ENCODE measurements at places on chromosomes 12 and 14. TPM values are rescaled to one million over a fixed set of nuclear protein-coding genes. Genes with fewer than 3 reads are reported as not detected.

The SLC25A21 gene
- total RNA-seq, result 1.6 TPM

The KRT77 gene
- not detected for total RNA-seq

The CPNE8 gene
- 14.8 TPM for total RNA-seq

The LMO3 gene
- 8.1 TPM for total RNA-seq

The GDF3 gene
- total RNA-seq, result not detected

The SSPN gene
- 64.4 TPM for total RNA-seq

The ERBB3 gene
- 228 TPM for total RNA-seq

The VWF gene
- 97.3 TPM for total RNA-seq

The OR11H7 gene
- total RNA-seq, result not detected

The PLBD1 gene
- 41.9 TPM for total RNA-seq

- no peak for DNase-seq
These were observed 68.4 kb upstream of the FAM222A start for GRCh38 chr12:109645194-109645593.

- DNase-seq, result peak; percentile 66
These were observed 144.2 kb downstream of the PLEKHA5 start for GRCh38 chr12:19273482-19274330.

DNA sequence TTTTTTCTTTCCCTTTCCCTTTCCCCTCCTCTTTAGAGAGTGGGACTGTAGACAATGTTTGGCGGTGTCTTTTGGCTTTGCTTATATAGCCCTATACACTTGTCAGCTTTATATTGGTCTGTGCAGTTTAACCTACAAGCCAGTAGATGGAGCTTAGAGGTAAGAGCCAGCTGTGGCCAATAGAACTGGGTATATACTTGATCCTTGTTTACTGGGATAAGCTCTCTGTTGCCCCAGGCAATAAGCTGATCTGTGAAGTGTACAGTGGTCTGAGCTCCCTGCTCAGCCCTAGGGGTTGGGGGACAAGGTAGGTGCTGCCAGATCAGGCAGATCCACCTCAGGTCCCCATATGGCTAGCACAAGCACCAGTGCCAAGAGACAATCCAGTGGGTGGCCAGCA lies 434.1 kb downstream of the NOVA1 start:
- DNase-seq, result no peak

DNA sequence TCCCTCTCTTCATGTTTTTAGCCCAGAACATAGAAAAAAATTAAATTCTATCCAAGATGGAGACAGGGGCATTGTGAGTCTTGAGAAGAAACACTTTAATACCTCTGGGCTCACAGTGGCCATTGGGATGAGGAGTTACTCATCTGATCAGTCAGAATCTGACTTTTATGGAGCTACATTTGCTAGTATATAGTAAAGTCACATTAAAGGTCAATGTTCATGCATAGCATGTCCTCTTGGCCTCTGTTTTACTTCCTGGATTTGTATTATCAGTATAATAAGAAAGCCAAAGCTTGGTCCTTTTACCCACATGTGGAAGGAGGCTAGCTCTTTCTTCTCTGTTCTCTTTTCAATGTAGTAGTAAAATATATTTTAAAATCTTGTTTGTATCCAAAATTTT lies 93.6 kb upstream of the CNOT2 start:
- DNase-seq, result no peak

- no peak for DNase-seq
These were observed 48.0 kb downstream of the BDKRB1 start for GRCh38 chr14:96303981-96304380.

DNA sequence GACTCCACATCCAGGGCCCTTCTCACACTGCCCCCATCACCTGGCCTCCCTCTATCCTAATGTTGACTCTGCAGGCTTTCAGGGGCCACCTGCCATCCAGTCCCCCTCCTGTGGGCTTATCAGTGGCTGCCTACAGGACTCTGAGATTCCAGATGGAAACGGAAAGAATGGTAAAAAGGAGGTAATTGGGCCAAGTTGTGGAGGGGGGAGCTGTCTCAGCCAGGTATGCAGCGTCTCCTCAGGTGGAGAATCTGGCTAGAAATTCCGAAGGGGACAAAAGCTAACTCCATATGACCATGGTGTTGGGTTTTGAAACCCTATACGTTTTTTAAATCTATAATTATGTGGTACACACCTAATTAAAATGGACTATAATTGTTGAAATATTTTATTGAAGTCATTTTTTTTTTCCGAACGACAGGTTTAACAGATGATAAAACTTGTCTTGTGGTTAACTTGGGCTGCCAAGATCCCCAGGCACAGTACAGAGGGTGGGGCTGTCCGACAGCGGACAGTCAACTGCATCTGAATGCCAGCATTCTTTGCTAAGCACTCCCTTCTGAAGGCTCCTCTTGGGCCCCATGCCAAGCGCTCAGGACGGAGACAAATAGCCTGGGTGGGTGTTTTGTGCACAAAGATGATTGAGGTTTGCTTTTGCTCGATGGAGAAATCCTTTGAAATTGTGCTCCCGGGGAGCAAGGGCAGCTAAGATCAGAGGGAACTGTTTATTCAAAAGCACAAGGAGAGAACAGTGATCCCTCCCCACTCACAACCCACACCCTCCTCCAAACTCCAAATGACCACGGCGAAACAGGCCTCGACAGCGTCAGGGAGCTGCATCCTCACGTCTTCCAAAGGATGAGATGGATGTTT lies 365.6 kb downstream of the BCL11B start:
- peak; percentile 61 for DNase-seq

DNA sequence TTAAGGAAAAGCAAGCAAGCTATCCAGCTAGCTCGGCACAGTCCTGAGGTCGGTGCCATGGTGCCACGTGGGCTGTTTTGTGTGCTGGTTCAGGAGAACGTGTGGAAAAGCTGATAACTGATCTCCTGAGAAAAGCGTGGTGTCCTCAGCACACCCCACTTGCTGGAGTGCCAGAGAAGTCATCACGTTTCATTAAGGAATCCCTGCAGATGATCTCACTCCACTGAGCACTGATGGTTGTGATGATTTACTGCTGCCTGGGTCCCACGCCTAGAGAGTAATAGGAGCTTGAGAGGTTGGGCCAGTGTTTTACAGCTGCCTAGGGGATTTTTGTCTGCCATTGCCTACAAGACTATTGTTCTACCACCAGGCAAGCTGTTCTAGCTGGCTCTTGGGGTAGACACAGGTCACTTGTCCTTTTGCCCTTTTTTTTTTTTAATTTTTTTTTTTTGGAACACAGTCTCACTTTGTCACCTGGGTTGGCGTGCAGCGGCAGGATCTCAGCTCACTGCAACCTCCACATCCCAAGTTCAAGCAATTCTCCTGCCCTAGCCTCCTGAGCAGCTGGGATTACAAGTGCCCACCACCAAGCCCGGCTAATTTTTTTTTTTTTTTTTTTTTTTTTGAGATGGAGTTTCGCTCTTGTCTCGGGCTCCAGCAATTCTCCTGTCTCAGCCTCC lies 42.3 kb upstream of the EVL start:
- DNase-seq, result no peak

DNA sequence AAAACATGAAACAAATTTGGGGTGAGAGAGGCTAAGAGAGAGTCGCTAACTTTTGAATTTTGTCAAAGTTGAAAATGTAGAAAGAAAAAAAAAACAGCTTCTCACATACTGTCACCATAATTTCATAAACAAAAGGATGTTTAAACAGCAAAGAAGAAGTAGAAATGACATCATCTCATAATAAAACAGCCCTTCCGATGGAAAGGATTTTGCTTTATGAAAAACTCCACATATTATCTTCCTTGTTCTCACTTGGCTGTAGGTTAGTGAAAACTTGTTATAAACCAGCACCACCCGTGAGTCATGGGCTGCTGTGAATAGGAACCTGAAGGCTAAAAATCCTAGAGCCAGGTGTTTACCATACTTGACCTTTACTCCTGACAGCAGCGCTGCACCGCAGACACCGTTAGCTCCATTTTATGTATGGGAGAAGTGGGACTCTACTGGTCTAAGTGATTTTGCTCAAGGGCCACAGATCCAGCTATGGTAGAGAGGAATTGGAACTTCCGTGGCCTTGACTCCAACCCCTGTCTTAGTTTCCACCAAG lies 63.0 kb upstream of the VRK1 start:
- no peak for DNase-seq

DNA sequence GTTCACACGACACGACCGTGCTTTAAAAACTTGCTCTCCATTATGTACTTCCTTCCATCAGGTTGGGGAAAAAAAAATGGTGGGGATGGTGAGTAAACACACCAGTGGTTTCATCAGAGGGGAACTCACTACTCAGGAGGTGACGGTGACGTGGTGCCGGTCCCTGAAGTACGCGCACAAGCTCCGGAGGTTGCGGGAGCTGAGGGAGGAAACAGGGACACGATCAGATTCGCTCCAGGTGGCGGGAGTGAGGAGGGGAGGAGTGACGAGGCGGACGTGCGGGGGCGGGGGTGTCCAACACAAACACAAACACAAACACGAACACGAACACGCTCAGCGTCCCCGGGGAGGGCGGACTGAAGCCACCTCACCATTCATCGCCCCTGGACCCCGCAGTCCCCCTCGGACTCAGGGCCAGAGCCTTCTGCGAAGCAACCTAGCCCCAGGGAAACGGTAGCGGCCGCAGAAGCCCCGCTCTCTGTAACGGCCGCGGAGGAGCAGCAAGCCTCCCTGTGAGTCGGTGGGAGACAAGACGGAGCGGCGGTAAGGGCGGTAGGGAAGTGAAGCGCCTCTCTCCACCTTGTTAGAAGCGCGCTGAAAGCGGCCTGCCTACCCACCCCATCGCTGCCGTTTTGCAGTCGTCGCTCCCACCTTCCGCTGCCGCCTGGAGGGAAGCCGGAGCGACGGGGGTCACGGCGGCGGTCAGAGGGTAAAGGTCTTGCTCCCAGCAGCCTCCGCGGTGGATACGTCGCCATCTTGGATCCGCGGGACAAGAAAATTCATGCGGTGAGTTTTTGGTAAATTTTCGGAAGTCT lies at the start of gene CNOT2:
TSS of gene CNOT2 (plus strand) at position 739 of the 815 bp plus-strand sequence. CDS start 34,794 bp downstream, outside the sequence.
- DNase-seq, result peak; percentile 92

GRCh38 chr12:65640489-65640901 lies 183.8 kb upstream of the HMGA2 start:
- no peak for DNase-seq

DNA sequence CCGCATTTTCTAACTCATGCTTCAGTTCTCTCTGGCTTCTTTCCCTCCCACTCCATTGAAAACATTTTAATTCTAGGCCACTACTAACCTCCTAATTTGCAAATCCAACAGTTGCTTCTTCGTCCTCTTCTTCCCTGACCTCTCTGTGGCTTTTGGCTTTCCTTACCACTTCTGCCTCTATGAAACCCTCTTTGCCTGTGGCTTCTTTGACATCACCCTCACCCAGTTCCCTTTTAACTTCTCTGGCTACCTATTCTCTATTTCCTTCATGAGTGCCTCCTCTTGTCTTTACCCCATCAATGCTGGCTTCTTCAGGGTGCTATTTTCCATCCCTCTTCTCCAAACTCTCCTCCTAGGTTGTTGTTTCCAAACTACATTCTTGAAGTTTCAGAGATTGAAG lies 4.4 kb upstream of the HCFC2 start:
- no peak for DNase-seq

- DNase-seq, result no peak
These were observed 442.0 kb downstream of the BTG1 start for GRCh38 chr12:91703491-91704283.

- no peak for DNase-seq
These were observed 3.8 kb upstream of the MYH7 start for GRCh38 chr14:23439107-23439835.

DNA sequence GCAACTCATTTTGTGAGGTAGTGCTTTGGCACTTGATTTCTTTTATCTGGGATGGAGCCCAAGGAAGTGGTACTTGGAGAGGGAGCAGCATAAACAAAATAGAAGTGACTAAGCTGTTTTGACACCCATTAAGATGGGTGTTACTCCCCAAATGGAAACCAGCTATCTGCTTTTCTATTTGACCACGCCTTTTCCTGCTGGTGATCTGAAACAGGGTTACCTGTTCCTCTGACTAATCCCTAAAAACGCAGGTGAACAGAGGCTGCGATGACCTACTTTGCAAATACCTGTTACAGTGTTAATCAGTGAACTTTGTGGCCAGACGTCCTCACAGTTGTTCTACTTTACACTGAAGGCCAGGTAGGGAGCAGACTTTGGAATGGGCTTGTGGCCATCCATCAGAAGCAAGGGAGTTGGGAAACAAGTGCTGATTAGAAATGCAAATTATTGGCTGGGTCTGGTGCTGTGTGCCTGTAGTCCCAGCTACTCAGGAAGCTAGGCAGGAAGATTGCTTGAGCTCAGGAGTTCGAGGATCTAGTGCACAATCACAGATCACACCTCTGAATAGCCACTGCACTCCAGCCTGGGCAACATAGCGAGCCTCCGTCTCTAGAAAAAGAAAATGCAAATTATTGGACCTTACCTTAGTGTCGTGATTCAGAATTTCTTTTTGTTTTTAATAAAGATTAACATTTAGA lies 58.3 kb upstream of the HECTD1 start:
- DNase-seq, result peak; percentile 46

DNA sequence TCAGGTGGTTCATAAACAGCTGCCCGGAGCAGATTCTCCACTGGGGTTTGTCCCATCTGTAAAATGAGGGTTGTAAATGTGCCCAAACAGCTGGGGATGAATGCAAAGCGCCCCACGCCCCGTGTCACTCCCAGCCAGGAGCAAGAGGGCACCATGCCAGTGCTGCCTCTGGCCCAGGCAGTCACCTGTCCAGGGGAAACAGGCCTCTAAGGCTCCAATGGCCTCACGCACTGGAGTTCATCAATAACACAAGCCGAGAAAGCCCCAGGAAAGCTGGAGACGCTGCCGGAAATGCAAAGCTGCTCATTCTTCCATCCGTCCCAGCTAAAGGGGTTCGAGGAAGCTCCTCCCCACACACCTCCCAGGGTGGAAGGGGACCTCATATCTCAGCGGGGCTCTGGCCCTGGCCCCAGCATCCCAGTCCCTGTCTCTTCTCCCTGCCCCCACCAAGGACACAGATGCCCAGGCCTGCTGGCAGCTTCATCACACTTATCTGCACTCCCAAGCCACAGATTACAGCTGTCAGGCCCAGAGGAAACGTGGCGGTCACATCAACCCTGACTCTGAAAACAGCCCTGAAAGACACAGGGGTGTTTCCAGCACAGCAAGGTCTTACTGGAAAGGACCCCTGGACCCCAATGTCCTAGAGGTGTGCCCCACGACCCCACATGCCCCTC lies 21.5 kb downstream of the SCARB1 start:
- no peak for DNase-seq

DNA sequence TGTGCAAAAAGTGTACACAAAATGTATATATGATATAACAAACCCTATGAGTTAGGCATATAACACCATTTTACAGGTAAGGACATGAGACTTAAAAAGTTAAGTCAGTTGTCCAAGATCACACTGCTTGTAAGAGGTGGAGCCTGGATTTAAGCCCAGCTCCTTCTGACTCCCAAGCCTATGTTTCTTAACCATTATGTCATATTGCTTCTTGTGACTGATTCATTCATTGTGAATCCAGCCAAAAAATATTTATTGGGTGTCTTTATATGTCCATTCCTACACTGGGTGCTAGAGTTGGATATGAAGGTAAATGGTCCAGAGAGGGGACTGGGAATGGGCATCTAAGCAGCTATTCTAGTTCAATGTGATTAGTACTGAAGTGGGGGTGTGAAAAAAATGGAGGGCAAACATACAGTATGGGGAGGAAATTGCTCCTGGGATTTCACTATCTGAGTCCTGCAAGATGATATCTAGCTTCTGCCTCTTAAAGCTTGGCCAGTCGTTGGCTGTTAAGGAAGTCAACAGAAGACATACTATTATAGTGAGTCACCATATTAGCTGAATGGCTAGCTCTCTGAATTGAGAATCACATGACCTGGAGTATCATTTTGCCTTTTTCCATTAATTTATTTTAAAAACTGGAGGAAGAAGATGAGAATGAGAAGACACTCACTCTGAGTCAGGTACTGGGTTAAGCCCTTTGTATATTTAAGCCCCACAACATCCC lies 28.8 kb downstream of the PAX9 start:
- no peak for DNase-seq

GRCh38 chr12:124509676-124510300 lies 57.6 kb downstream of the NCOR2 start:
- DNase-seq, result peak; percentile 37

Measured in mucosa of gallbladder (tissue), 1 donor.